Germinal center (tissue), 1 donor: ENCODE measurements at places on chromosomes 7 and 10.

GRCh38 chr7:136179154-136179553 lies 202.0 kb upstream of the MTPN start:
- no peak for DNase-seq

DNA sequence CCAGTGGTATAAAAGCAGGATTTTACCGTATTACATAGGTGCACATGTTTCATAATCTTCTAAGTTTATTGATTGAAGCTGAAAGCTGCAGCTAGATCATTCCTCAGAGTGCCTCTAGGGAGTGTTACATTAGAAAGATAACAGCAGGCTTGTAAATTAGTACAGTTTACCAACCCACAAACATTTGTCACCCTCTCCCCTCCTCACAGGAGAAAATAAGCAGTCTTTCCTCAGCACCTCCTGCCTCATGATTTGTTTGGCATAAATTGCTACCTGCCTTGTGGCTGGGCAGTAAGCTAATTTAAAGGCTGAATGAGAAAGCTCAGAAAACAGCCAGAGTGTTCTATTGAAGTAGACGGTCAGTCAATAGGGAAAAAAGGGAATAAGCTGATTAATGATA lies 74.2 kb downstream of the NXPH1 start:
- no peak for DNase-seq

- no peak for DNase-seq
Measured at GRCh38 chr7:45457591-45457990, 116.6 kb upstream of the ADCY1 start.

DNA sequence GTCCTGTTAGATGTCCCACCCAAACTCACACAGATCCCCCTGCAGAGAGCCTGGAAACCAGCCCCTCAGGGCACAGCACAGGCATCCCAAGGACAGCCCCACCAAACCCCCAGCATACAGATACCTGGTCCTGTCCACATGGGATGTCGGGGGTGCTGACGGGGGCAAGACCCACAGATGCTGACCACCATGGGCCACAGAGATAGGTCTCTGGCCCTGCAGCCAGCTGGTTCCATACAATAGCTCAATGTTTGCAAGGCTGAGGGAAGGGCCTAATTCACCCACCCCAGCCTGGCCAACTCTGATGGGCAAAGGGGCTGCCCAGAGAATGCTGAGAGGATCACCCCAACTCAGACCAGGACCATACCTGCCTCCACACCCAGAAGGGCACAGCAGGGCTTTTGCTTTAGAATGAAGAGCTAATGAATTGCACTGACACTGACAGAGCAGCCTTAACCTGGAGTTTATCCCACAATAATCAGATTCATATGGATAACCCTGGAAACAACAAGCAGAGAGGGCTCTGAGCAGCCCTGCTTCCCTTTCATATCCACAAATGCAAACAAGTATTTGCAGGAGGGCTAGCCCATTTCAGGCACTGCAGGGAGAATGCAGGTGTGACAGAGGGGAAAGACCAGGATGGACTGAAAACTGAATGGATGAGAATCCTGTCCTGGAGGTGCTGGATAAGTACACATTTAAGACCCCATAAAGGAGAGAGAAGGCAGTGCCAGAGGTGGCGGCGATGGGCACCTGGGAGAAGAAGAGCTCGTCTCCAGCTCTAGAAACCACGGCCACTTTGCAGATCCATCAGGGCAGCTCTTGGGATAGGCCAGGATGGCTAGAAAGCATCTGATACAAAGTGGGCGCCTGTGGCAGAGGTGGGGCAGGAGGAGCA lies 126.7 kb downstream of the TNS3 start:
- DNase-seq: no peak

DNA sequence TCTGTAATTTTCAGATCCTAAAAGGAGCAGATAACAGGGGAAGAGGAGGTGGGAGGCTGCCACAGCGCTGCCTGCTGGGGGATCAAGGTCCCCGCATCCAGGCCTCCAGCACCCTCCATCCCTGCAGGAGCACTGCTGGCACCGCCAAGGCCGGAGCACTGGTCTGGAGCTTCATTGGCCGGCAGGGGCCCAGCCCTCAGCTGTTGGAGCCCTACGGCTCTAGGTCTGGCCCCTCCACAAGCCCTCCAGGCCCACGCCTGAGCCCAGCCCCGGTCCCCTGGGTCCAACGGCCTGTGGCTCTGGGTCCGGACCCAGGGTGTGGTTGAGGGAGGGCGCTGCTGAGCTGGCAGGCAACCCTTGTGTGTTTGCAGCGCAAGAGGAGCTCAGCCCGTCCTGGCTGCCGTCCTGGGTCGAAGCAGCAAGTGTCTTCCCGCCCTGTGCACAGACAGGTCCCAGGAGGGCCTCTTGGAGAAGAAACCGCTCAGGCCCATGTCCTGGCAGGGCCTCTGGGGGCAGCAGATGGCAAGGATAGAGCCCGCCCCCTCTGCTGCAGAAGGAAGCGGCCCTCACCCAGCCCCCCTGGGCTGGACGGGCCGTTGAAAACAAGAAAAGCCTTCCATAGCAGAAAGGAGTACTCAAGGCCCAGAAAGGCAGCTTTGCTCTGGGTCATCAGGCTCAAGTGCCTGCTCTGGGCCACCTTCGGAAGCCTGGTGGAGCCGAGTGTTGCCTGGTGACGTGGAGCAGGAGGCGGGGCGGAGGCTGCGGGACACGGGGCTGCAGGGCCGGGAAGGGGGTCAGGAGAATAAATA lies 54.3 kb upstream of the TNRC18 start:
- DNase-seq: peak; percentile 82

GRCh38 chr7:136971776-136972175 lies 103.3 kb downstream of the CHRM2 start:
- DNase-seq: no peak

DNA sequence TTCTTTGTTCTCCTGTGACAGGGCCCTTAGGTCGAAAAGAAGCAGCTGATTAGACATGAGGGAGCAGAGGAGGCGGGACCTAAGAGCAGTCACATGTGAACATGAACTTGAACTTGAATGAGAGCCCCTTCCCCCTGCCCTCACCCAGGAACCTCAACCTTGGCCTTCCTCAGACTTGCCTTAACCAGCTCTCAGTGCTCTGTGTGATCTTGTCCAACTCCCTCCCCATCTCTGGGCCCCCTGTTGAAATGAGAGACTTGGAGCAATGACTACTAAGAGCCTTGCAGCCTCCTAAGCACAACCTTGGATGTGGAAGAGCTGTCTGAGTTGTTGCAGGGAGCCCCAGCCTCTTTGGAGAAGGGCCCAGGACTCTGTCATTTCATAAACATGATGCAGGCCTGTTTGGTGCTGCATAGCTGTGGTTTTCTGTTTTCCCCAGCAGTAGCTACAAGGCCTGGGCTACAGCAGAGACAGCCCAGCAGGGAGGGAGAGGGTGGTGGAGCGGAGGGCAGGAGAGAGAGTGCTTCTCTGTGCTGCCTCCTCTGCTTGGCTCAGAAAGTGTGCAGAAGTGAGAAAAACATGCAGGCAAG lies 123.9 kb upstream of the ZMIZ1 start:
- DNase-seq: no peak

DNA sequence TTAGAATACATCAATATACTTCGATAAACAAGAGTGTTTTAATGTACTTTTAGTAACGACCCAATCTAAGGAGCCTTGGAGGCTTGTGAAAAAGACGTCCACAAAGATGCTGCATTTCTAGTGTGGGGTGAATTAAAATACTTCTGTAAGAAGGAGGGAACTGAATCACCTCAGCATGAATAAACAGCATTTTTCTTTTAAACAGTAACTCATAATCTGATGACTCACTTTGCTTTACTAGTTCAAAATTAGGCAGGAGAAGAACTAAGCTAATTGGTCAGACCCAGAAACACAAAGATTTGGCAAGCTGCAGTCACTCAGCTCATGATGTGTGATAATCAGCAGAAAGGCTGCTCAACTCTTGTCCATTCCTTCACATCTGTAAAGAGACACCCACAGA lies 24.2 kb downstream of the NCOA4 start:
- no peak for DNase-seq

DNA sequence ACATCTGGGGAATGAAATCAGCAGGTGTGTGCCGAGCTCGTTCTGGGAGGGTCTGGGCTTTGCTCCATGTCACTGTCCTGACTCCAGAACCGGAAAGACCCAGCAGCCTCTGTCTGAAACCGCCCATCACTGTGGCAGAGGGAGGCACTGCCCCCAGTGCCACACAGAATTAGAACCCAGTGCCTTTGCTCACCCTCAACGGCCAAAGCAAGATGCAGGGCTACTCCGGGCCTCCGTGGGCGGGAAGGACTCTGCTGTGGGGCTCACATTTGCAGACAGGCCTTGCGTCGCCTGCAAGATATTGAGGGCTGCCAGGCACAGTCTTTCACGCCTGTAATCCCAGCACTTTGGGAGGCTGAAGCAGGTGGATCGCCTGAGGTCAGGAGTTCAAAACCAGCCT lies 219.2 kb upstream of the PPP2R2D start:
- DNase-seq: no peak

GRCh38 chr7:95539426-95539825 lies 53.7 kb downstream of the ASB4 start:
- DNase-seq: no peak

- DNase-seq: no peak
Measured at GRCh38 chr10:118669020-118669791, 73.8 kb upstream of the PRLHR start.

- DNase-seq: no peak
Measured at GRCh38 chr7:42143711-42144600, 93.1 kb downstream of the GLI3 start.

- DNase-seq: peak; percentile 63
Measured at GRCh38 chr7:29194594-29195427, at the start of gene CHN2. Gene CHN2, plus strand, starts transcription at chr7:29194775.

DNA sequence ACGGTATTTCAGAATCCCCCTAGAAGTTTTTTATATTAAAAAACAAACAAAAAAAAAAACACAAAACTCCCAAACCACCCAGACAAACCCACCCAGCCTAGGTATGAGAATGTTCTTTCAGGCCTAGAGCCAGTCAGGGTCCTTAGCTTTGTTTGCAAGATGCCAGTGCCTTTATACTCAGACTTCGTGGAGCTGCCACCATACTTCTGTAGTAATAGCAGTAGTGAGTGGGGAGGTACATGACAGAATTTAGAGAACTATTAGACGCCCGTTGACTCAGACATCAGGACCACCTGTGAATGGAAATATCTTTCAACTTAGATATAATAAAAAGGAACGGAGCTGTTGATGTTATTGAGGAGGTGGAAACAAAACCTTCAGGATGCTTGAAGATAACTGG lies 138.2 kb upstream of the MKLN1 start:
- DNase-seq: no peak

GRCh38 chr7:132030883-132031282 lies 474.5 kb upstream of the PODXL start:
- no peak for DNase-seq

DNA sequence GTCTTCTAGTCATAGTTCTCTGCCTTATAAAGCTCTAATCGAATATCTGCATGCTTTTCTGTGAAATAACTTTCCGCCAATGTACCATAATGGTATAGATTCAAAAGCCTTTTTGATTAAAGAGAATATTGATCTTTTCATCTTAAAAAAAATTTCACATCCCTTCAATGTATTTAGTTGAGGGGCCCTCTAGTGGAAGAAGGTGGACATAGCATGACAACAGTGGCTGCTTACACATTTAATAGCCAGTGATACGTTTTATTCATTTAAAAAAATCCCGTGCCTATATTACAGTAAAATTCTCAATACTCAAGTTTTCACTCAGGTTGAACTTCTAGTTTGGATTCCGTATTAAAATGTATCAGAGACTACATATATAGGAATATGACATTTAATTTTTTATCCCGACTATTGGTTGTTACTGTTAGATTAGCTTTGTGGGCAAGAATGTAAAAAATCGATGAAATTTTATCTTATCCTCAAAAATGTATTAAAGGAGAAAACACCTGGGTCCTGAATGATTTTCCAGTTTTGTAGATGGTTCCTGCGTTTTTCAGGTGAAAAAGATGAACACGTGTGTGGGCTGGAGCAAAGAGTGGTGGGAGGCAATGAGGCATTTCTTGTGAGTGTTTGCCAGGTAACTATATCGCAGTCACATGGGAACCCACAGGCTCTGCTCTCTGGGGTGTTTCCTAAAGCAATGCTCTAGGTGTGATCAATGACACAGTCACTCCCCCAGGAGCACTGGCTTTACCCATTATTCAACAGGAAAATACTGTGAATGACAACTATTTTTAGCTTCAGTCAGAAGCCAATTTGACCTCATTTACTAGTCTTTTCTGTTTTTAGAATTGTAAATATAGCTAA lies 24.1 kb upstream of the PNLIP start:
- DNase-seq: peak; percentile 19

DNA sequence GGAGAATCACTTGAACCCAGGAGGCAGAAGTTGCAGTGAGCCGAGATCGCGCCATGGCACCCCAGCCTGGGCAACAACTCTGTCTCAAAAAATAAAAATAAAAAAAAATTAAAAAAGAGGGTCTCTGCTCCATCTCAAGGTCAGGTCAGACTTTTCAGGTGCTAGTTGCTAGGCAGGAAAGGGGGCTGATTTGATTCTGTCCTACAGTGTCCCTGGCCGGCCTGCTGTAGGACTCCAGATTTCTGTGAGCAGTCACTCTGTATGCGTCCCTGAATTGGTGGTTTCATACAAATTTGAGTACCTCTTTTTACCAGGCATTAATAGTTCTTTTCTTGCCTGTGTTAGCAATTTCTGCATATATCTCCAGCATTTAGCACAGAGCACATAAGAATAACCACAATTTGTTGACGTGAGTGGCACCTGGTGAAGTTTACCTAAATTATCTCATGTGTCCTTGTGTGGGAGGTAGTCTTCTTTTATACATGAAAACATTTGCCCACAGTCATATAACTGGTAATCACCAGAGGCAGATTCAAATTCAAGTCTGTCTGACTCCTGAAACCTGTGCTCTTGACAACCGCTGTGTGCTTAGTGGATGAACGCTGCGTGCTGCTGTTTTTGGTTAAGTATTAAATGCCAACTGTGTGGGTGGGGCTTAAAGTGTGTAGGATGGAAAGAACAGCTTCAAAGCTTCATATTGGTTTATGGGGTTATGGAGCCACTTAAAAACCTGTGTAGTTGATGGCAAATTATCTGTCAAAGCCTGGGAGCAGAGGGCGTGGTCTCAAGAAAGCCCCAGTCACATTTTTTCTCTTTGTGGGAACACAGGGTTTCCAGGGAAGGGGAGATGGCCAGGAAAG lies 3.2 kb upstream of the ZNF775 start:
- peak; percentile 59 for DNase-seq

DNA sequence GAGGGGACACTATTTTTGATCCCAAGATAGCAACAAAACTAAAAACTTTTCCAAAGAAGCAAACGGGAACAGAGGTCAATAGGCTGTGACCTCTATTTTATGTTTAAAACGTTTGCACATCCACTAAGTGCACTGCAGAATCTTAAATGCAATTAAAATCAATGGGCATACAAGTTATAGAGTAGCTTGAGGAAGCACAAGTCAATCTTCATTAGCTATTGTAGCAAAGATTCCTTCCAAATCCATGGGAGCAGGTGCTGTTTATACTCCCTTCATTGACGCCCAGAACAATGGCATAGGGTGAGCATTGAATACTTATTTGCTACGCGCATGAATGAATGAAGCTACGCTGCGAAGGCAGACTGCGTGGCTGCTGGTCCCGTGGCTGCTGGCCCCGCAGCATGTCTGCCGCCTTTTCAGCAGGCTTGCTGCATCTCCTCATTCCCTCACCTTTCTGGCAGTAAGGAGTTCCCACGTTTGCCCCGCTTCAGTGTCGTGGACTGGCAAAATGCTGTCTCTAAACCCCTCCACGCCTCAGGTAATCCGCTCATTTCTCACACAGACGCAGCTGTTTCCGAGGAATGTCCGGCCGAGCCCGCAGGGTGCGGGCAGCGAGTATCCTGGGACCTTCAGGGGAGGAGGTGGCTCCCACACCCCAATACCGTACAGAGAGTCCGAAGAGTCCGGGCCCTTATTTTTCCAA lies 754 bp upstream of the PHYHIPL start:
- DNase-seq: no peak
